ENCODE measurements at places on chromosomes 5 and 9.

GRCh38 chr9:4844056-4844838 is 51.5 kb downstream of the RCL1 start:
- no peak for DNase-seq

GRCh38 chr5:102048940-102049339 is 247.1 kb downstream of the SLCO4C1 start:
- no peak for DNase-seq

DNA sequence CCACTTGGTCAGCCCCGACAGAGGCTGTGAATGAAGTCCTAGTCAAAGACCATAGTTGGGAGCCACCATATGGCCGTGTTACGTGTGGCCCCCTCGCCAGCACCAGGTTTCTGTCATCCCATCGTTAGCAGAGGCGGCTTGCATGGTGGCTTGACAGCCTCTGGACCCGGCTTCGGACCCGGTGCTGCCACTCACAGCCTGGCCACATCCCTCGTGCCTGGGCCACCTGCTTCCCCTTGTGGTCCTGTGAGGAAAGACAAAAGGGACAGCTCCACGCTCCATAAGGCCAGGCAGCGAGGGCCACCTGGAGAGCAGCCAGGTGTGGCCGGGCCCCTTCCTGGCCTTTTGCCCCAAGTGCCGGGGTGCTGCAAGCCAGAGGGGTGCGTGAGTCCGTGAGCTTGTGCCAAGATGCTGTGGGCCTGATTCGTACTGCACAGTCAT is 6.2 kb downstream of the NKD2 start:
- no peak for DNase-seq

GRCh38 chr9:68975365-68976043 is 38.4 kb downstream of the PRKACG start:
- no peak for DNase-seq

Measured in GM12891 (cell line).